ENCODE measurements at places on chromosomes 2 and 18. TPM values are rescaled to one million over a fixed set of nuclear protein-coding genes. Genes with fewer than 3 reads are reported as not detected.
A peak's percentile ranks its signal among the peaks of the same experiment; 100 is the strongest.

DNA sequence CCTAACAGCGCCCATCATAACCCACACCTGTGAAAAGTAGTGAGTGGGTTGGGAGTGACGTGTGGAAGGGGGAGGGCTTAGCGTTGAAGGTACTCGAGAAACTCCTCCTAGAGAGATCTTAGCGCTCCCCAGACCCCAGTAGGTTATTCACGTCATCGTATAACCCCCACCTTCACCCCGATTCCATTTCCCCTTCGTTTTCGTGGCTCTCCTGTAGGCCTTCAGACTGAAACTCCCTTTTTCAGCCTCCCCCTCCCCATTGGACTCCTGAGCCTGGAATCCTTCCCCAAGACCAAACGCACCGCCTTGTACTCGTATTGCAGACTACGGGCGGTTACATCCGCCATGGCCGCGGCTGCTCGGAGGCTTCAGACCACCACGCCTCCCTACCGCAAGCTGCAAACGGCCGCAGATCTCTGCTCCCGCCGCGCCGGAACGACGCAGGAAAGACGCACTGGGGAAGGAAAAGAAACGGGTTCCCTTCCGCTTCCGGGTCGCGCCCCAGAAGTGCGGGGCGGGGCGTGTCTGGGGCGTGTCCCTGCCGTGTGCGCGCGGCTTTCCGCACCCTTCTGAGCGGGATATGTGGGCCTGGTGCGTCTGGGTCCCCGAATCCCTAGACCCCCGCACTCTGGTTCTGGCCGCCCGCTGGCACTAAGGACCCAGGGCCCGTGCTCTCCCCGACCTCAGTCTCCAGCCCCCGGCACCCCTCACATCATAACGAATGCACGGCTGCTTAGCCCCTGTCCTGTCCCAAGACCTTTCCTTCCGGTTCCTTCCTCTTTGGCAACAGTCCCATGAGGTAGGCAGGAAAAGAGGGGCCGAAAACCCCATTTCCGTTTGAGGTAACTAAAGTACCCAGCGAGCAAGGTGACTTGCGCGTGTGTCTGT lies at the start of gene SNRNP200:
Gene SNRNP200 (minus strand): TSS at position 456 of the 888 bp plus-strand sequence. CDS start 109 bp downstream, at position 347.
- DNase-seq, result peak; percentile 91

CRYGD gene
- not detected for total RNA-seq

- no peak for DNase-seq
Measured at GRCh38 chr2:23146011-23146410, 239.0 kb upstream of the KLHL29 start.

DCDC2C gene
- not detected for total RNA-seq

ASXL3 gene
- 1.6 TPM for total RNA-seq

GRCh38 chr2:7792031-7792651 lies 874.9 kb downstream of the RNF144A start:
- no peak for DNase-seq

DNA sequence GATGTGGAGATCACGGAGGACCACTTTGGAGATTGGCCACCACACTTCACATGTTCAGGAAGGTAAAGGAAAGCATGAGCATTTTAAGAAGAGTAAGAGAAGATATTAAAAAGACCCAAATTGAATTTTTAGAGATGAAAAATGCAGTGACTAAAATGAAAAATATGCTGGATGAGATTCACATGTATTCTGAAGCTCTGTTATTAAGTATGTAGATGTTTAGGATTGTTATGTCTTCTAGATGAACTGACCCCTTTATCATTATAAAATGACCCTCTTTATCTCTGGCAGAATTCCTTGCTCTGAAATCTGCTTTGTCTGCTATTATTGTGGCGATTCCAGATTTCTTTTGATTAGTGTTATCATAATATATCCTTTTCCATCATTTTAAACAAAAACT lies 36.0 kb upstream of the DYNC2LI1 start:
- no peak for DNase-seq

LTBP1 gene
- 64.9 TPM for total RNA-seq

- DNase-seq, result no peak
Measured at GRCh38 chr2:164014068-164014731, 278.4 kb upstream of the FIGN start.

RAPGEF4 gene
- 0.98 TPM for total RNA-seq

TMEM185B gene
- 69.9 TPM for total RNA-seq

- no peak for DNase-seq
Measured at GRCh38 chr2:215626812-215627281, 191.0 kb upstream of the FN1 start.

DNA sequence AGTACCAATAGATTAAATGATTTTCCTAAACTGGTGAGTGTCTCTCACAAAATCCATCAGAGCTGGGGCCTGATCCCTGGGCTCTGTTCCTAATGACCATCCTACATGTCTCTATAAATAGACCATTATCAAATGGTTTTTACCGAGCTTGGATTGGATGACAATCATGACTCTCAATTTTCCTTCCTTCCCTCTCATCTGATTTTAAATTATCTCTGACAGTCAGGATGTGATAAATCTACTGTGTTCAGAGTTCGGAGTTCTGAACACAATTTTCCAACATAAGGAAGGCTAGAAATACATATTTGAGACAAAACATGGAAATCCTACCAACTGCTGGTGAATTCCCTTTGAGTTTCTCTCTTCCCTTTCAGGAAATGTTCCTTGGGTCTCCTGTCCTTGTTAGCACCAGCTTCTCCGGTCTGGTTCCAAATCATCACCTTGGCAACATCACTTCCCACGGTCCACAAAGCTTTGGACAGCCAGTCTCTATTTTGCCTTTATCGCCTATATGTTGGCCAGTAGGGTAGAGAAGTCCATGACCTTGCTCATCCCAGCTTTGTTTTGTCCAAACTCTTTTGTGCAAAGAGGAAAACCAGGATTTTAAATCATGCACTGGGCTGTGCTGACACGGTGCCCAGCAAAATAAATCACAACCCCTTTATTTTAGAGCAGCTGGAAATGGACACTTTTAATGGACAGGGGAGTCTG lies 139.6 kb upstream of the ITGA6 start:
- no peak for DNase-seq

DNA sequence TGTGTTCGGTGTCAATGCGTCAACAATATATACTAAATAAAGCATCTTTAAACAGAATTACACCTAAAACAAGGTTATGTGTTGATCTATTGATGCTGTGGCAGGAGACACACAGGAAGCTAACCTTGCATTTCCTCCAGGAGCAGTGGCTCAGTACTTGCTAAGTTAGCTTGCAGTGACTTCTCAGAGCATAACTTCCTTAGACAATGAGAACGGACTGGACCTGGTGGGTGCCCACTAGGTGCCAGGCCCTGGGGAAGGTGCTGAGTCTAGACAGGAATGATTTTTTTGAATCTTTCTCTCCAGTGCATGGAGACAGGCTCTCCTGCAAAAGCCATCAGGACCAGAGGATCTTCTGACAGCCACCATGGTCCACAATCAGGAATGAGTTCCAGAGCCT lies 73.8 kb upstream of the MGAT4A start:
- no peak for DNase-seq

CNTNAP5 gene
- total RNA-seq, result 0.07 TPM

DNA sequence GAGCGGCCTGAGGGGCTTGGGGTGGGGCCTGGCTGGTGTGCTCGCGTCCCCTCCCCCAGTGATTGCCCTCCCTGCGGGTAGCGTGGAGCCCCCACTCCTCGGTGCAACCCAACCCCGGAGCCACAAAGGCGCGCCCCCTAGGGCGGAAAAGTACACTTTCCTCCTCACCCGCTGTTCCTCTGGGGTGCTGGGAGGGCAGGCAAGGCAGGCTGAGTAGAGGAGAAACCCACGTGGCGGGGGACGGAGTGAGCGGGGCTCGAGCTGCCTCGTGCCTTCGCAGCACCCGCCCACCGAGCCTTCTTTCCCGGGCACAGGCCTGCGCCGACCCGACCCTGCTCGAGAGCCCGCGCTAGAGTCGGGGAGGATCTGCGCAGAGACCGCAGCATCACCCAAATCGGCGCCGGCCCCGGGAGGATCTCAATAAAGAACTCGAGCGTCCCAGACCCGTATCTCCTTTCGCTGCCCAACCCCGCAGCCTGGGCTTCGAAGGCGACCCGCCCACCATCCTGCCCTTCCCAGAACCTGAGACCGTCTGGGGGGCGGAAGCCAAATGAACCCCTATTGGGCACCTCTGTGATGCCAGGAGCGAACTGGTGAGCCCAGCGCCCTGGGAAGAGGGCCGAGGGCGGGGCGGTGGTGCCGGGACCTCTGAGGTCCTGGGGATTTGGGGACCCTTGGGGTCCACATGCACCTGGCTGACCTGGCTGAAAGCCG lies 1.5 kb downstream of the UCN start:
- DNase-seq, result no peak

DNA sequence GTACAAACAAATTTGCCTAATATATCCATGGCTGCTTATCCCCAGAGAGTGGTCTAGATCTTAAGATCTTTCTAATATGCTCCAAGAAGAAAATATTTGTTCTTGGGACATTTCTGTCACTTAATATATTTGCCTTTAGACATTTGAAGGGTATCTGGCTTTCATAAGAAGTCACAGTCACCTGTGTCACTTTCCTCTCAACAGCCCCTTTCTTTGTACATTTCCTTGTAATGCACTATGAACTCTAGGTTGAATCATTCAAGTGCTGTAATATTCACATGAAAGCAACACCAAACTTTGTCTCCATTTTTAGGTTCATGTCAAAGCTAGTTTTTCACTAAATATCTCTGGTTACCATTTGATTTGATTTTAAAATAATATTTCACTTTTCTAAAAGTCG lies 41.4 kb upstream of the NABP1 start:
- no peak for DNase-seq

DNA sequence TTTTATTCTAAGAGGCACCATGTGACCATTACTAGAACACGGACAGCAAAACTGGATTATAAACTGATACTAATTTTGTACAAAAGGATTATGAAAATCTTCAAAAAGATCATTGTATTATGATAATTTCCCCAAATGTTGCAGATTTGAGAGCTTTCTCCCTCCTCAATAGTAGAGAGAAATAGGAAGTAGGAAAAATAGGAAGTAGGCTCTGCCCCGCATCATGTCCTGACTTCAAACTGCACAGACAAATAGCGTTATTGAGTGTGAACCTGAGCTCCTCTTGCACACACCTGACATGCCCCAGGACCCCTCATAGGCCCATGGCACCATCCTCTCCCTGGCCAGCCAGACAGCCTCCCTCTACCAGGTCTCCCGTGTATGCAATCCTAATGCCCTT lies 25.4 kb downstream of the CHRNA1 start:
- DNase-seq, result no peak

SCN1A gene
- not detected for total RNA-seq

MYL12A gene
- total RNA-seq, result 276 TPM

DNA sequence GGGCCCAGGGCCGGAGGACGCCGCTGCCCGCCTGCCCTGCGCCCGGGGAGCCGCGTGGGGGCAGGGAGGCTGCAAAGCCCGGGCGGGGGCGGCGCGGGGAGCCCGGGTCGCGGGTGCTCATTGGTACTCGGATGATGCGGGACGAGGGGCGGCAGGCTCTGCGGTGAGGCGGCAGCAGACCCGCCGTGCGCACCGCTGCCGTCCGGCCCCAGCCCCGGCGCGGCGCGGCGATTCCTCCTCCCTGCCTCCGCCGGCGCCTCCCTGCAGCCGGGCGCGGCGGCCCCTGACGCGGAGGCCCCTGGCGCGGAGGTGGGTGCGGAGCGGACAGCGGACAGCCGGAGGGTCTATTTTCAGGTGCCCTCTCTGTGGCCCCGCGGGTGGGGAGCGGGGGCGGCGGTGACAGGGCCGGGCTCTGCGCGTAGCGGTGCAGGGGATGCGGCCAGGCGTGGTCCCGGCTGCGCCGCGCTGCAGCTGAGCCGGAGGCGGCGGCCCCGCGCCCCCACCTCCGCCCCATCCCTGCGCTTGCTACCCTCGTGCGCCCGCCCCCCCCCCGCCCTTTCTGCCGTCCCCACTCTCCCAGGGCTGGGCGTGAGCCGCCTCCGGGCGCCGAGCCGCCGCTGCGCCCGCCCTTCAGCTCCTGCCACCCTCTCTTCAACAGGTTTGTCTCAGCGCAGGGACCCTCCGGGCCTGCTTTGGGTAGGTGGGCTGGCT lies 640 bp downstream of the SPTBN1 start:
- peak; percentile 54 for DNase-seq

- DNase-seq, result peak; percentile 49
Measured at GRCh38 chr2:104944495-104944894, 90.6 kb downstream of the POU3F3 start.

DNA sequence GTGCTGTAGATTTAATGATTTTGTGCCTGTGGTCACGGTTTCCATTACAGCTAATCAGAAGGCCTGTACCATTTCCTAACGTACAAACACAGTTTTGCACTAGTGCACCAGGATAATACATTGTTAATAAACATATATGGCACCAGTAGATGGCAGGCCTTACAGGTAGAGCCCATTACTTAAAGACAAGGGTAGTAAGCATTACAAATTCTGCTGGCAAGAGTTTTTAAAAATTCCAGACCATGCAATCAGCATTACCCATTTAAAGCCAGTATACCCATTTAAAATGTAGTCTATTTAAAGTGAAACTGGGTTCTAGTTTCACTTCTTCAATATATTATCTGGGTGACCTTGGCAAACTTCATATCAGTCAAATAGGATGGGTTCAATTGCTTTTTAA lies 224.2 kb downstream of the NUP35 start:
- DNase-seq, result no peak

FABP1 gene
- 44.5 TPM for total RNA-seq

DNA sequence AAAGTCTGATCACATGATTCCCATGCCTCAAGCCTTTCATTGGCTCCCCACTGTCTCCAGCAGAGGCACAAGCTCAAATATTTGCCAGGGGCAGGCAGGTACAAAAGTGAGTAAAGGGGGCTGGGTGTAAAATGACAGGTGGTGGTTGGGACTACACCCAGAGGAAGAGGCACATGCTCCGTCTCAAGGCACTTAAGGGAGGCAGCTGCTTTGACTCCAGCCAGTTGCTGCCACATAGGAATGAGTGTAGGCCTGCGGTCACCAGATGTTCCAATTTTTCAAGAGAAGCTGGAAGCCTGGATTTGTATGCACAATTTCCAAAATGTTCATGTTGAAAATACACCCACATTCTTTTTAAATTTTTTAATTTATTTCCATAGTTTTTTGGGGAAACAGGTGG lies 164.4 kb downstream of the UPP2 start:
- DNase-seq, result no peak

DNA sequence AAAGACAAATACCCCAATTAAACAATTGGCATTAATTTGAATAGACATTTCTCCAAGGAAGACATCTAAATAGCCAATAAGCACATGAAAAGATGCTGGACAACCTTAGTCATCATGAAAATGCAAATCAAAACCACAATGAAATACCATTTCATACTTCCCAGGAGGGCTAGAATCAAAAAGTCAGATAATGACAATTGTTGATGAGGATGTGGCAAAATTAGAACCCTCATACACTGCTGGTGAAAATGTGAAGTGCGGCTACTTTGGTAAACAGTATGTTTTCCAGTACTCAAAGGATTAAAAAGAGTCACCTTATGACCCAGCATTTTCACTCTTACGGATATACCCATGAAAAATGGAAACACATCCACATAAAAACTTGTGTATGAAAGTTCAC lies 91.6 kb downstream of the FIGN start:
- no peak for DNase-seq

Measured in Caco-2 (cell line).